ENCODE measurements at places on chromosomes 12 and 14.

- no peak for DNase-seq
Measured at GRCh38 chr14:38080696-38081095, 127.0 kb upstream of the SSTR1 start.

GRCh38 chr12:113247123-113248050 is 26.1 kb downstream of the TPCN1 start:
- DNase-seq: no peak

DNA sequence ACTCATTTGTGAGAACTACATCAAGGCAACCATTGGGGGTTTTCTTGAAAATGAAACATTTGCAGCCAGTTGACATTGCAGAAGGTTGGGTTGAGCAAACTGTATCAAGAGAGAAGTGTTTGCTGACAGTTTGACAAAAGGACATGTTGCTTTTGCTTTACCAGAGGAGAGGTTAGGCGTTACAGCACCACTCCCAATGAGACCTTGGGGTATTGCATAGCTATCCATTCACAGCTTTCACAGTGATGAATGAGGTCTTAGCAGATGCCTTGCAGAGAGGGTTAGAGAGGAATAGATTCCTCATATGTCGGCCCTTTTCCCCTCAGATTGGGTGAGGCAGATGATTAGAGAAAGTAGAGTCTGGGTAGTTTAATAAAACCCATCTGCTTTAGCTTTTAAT is 988.9 kb upstream of the FLRT2 start:
- no peak for DNase-seq

DNA sequence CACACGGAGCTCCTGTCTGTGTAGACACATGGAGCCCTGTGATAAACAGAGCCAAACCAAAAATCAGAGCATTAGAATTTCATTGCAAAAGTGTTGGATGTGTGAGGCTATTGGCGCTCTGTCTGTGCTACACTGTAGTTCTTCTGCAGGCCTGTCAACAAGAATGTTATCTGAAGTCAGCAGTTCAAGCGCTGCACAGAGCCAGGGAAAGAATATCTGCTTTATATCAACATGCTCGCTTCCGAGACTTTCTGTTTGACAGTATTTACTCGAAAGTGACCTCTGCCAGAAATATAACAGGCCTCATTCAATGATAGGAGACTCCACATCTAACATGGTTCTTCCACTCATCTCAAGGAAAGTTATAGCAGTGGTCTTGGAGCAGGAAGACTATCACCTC is 118.3 kb downstream of the CCER1 start:
- DNase-seq: no peak

DNA sequence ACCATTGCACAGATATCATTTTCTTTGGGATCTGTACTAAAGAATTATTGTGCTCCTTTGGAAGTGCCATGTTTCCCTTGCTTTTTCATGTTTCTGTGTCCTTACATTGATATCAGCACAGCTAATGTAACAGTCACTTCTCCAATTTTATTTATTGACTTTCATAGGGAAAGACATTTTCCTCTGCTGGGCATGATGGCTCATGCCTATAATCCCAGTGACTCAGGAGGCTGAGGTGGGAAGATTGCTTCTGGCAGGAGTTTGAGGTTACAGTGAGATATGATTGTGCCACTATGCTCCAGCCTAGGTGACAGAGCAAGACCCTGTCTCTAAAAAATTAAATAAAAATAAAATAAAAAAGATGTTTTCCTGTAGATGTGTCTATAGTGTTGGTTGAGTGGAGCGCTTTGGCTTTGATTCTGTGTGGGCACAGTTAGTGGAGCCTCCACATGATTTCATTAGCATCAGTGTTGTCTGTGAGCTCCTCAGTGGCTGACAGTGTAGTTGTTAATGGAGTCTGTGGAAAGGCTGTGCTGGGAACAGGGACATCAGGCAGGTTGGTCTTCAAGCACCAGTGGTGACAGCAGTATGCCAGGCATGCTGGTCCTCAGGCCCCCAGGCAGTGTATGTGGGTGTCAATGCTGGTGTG is 7.4 kb downstream of the OAS2 start:
- DNase-seq: no peak
